ENCODE measurements at places on chromosomes 5 and 9.
A peak's percentile ranks its signal among the peaks of the same experiment; 100 is the strongest.

DNA sequence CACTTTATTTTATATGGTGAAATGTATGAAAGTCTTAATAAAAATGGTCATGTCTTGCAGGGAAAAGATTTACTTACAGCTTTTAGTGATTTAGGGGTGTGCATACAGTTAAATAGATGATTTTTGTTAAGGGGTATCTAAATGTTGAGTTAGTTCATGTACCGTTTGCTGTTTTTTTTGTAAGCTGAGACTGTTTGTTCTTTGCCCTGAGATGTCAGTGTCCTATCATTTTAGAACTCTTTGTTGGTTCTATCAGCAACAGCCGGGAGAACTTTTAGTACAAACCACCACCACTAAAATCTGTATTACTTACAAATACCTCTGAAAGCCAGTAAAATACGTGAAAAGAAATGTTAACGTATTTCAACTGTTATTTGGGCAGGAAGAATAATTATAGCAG lies 56.3 kb upstream of the MTMR12 start:
- no peaks in the 10 kb centered on the region for H3K27me3 ChIP-seq
- H3K4me3 ChIP-seq: no peak overlapping the region
- no peak overlapping the region for H3K27ac ChIP-seq
- H3K4me1 ChIP-seq: no peaks in the 10 kb centered on the region
- DNase-seq: no peak

DNA sequence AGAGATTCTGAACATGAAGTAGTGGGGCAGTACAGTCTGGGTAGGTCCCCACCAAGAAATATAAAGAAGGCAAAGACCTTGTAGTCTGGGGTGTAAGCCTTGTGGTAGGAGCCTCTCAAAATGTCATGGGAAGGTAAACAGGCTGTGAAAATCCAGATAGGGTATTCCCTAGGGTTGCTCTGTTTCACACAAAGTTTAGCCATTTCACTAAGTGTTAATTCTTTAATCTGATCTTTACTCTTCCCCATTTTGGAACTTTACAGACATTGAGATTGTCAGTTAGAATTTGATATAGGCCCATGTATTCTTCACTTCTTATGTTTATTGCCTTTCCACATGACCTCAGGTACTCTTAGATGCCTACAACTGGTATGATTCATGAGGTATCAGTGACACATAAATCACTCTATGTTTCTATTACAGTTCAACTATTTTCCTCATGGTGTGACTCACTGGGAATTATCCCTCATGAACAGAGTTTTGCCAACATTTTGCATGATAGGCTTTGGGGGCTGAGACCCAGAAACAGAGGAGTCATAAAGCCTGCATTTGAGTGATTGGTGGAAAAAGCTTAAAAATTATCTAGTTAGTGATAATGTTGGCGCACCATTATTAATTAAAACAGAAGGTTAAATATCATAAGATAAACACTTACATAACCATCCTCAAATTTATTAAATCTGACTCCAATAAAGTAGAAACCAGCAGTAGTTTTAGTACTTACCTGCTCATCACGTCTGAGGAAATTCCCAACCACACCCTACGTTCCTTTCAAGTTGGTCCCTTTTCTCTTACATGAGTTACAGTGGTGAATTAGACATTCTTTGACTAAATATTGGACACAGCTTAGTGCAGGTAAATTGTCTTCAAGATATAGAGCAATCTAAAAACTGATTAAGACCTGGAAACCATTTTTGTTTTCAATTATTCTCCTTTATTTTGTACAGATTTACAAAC lies 399.8 kb upstream of the MEF2C start:
- no peak overlapping the region for H3K27ac ChIP-seq
- H3K27me3 ChIP-seq: no peaks in the 10 kb centered on the region
- no peak for DNase-seq
- H3K36me3 ChIP-seq: no peaks in the 10 kb centered on the region
- H3K4me1 ChIP-seq: peaks cover 10% of the 10 kb centered on the region
- H3K4me3 ChIP-seq: no peak overlapping the region

GRCh38 chr5:146466521-146467349 lies 19.6 kb downstream of the TCERG1 start:
- no peak overlapping the region for H3K4me3 ChIP-seq
- H3K27me3 ChIP-seq: no peaks in the 10 kb centered on the region
- peaks cover 27% of the 10 kb centered on the region for H3K36me3 ChIP-seq
- no peak for DNase-seq
- no peak overlapping the region for H3K27ac ChIP-seq
- H3K4me1 ChIP-seq: no peaks in the 10 kb centered on the region

- H3K27me3 ChIP-seq: no peaks in the 10 kb centered on the region
- H3K4me1 ChIP-seq: no peaks in the 10 kb centered on the region
- no peak overlapping the region for H3K27ac ChIP-seq
- no peaks in the 10 kb centered on the region for H3K36me3 ChIP-seq
- DNase-seq: no peak
Observed at GRCh38 chr9:135120249-135120648, 32.8 kb downstream of the OLFM1 start.

DNA sequence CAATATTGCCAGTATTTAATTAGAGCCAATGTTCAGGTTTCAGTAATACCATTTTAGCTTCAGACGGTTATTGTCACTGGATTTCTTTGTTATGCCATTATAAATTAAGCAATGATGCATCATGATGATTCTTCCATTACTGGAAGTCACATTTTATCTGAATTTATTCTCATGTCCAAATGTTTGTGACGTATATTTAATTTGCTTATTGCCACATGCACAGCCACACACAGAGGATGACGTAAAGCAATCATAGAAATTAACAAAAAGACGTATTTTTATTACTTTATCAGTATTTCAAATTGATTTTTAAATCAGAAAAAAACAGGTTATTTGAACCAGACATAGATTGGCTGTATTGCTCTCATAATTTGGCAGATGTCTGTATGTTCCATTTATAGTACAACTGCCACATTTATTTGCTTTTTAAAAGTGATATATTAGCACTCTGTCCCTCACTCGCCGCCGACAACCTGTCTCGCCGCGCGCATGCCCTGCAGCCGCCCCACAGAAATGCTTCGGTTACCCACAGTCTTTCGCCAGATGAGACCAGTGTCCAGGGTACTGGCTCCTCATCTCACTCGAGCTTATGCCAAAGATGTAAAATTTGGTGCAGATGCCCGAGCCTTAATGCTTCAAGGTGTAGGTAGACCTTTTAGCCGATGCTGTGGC lies 970.9 kb downstream of the CDH12 start:
- H3K36me3 ChIP-seq: no peaks in the 10 kb centered on the region
- no peaks in the 10 kb centered on the region for H3K4me1 ChIP-seq
- H3K27ac ChIP-seq: no peak overlapping the region
- no peak for DNase-seq
- H3K4me3 ChIP-seq: no peak overlapping the region

DNA sequence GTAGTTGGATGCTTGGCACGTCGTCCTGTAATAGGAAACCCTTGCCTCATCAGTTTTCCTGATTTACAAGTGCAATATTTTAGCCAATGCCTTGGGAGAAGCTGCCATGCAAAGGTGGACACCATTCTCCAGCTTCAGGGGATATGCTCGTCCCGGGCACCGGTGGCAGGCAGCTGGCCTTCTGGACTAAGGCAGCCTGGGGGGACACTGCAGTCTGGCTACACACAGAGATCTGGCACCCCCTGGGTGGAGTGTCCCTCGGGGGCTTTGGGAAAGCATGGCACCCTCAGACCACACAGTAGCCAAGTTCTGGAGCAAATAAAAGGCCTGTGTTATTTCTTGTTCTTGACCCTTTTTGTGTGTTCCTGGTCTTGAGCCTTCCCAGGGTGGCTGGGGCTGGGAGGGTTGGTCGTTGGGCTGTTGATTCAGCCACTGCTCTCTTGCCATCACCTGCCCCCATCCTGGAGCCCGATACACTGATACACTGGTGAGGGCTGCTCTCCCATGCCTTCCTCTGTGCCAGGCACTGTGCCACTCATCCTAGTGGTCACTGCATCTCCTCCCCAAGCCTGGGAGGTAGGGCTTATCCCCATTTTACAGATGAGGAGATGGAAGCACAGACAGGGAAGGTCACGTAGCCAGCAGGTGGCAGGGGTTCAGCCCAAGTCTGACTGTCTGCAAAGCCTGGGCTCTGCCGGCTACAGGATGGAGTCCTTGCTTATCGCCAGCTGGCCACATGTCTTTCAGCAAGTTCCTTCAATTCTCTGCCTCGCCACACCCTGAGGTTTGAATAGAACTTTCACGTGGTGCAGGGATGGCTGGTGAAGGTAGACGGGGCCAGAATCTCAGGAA lies 134.1 kb downstream of the RGS3 start:
- no peaks in the 10 kb centered on the region for H3K27me3 ChIP-seq
- no peak for DNase-seq
- peaks cover 94% of the 10 kb centered on the region for H3K4me1 ChIP-seq
- H3K36me3 ChIP-seq: peaks cover 32% of the 10 kb centered on the region
- H3K27ac ChIP-seq: peak overlapping the region; percentile 98

GRCh38 chr5:145014109-145014508 lies 821.0 kb downstream of the PRELID2 start:
- H3K27me3 ChIP-seq: no peaks in the 10 kb centered on the region
- H3K4me1 ChIP-seq: no peaks in the 10 kb centered on the region
- DNase-seq: no peak
- H3K4me3 ChIP-seq: no peak overlapping the region

DNA sequence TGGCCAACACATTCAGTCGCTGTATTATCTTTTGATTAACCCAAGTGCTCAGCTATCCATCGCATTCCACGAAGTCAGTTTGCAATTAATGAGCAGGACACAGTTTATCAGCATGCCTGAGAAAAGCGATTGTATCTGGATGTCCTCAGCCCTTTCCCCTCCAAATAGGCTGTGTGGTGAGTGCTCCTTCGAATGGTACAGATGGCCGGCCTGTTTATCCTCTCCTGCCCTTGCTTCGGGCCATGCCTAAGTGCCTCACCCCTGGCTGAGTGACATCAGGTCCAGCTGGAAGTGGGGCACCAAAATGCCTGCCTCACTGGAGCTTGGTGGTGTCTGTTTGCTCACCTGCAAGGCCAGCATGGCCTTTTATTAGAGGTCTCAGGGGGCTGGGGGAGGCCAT lies 317.3 kb downstream of the GADD45G start:
- no peak for DNase-seq
- peaks cover 2% of the 10 kb centered on the region for H3K4me1 ChIP-seq

DNA sequence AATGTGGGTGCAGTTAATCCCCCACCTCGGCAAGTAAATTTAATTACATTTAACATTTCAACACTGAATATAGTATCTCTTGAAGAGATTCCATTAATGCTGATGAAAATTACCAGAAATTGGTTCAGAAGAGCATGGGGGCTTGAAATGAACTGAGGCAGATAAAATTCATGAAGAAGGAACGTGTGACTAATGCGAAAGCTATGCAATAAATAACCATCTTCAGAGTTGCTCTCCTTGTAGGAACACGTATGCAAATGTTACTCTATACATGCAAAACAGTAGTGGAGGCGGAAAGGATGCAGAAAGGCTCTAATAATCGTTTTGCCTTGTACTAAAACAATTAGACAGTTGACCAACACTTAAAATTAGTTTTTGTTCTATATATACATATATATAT lies 320.2 kb downstream of the CTNND2 start:
- H3K36me3 ChIP-seq: no peaks in the 10 kb centered on the region
- no peak overlapping the region for H3K4me3 ChIP-seq
- H3K27ac ChIP-seq: no peak overlapping the region
- no peaks in the 10 kb centered on the region for H3K4me1 ChIP-seq

- H3K4me3 ChIP-seq: no peak overlapping the region
- H3K27me3 ChIP-seq: no peaks in the 10 kb centered on the region
- no peaks in the 10 kb centered on the region for H3K4me1 ChIP-seq
- H3K36me3 ChIP-seq: no peaks in the 10 kb centered on the region
- H3K27ac ChIP-seq: no peak overlapping the region
Observed at GRCh38 chr5:121478636-121479035, 373.0 kb upstream of the FTMT start.

DNA sequence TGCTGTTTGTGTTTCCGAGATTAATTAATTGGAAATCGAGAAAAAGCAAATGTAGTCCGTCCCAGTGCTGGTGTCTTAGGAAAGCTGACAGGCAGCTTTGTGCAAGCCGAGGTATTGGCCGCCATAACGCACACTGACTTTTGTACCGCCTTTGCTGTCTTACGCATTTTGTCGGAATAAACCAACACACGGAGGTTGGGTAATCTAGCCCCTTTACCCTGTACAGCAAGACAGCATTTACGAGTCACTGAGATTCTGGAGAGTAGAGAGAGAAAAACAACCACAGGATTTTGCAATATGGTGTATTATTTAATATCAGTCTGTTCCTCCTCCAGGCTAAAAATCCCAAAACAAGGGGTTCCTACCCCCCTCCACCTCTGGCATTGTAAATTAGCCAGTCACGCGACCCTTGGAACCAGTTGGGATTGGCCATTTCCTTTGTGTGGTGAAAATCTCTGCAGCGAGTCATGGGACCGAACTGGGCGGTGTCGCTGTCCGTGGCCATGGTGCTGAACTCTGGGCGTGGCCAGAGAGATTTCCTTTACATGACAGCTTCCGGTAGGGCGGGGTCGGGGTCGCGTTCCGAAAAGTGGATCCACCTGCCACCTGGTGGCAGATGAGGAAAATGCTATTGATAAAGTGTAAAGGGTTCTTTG lies 10.3 kb upstream of the PCDHB1 start:
- peak overlapping the region; percentile 51 for H3K4me3 ChIP-seq
- peak; percentile 45 for DNase-seq
- peaks cover 10% of the 10 kb centered on the region for H3K4me1 ChIP-seq
- no peaks in the 10 kb centered on the region for H3K36me3 ChIP-seq
- no peak overlapping the region for H3K27ac ChIP-seq
- no peaks in the 10 kb centered on the region for H3K27me3 ChIP-seq

GRCh38 chr9:121322037-121322736 lies 47.9 kb downstream of the STOM start:
- H3K27me3 ChIP-seq: no peaks in the 10 kb centered on the region
- H3K27ac ChIP-seq: peak overlapping the region; percentile 97
- peaks cover 94% of the 10 kb centered on the region for H3K4me1 ChIP-seq
- no peak overlapping the region for H3K4me3 ChIP-seq
- H3K36me3 ChIP-seq: peaks cover 52% of the 10 kb centered on the region

DNA sequence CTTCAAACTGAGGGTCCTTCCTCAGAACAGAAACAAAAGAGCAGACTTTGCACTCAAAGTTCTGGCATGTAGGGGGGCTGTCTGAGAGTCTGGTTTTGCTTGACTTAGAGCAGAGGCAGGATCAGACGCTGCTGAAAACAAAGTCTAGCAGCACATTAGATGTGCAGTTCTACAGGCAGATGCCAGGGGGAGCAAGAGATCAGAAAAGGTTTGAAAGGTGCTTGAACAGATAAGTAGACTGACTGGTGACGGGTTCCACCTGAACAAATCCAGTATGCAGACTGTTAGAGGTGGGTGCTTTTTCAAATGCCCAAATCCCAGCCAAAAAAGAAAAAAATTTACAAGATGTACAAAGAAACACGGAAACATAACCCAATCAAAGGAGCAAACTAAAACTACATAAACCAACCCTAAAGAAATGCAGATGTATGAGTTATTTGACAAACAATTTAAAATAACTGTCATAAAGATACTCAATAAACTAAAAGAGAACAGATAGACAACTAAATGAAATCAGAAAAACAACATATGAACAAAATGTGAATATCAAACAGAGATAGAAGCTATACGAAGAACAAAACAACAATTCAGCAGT lies 194.7 kb upstream of the FREM1 start:
- DNase-seq: no peak
- no peak overlapping the region for H3K4me3 ChIP-seq
- no peak overlapping the region for H3K27ac ChIP-seq
